ENCODE measurements at places on chromosomes 7 and 10. TPM values are rescaled to one million over a fixed set of nuclear protein-coding genes. Genes with fewer than 3 reads are reported as not detected.

The OLAH gene
- total RNA-seq, result not detected

The SPDYE1 gene
- total RNA-seq, result 0.07 TPM

The TRIM50 gene
- not detected for total RNA-seq

The GNG11 gene
- total RNA-seq, result 123 TPM

The PAPOLB gene
- total RNA-seq, result 0.27 TPM

The CYP2C19 gene
- not detected for total RNA-seq

The SPDYE2 gene
- total RNA-seq, result not detected

The ZNF107 gene
- total RNA-seq, result 7.0 TPM

The MMD2 gene
- total RNA-seq, result not detected

The KLF14 gene
- total RNA-seq, result not detected

The FAM13C gene
- 0.93 TPM for total RNA-seq

The CTAGE4 gene
- total RNA-seq, result 1.1 TPM

The TMEM236 gene
- 0.14 TPM for total RNA-seq

The NEUROD6 gene
- total RNA-seq, result not detected

The TUBB8 gene
- total RNA-seq, result not detected

The CDC14C gene
- total RNA-seq, result not detected

The HOXA9 gene
- total RNA-seq, result 27.9 TPM

The KLHL7 gene
- 58.0 TPM for total RNA-seq

The GFRA1 gene
- total RNA-seq, result not detected

The ACHE gene
- 0.13 TPM for total RNA-seq

The FAM25G gene
- not detected for total RNA-seq

The ANKRD30A gene
- total RNA-seq, result not detected

The ZNF853 gene
- 0.14 TPM for total RNA-seq

The HHEX gene
- total RNA-seq, result 78.8 TPM

The ELMO1 gene
- 77.8 TPM for total RNA-seq

The RASA4B gene
- total RNA-seq, result 1.7 TPM

The MOGAT3 gene
- not detected for total RNA-seq
